Activated T-helper 1 cell treated with Interleukin-2 at 50 U/mL for 16 hours (primary cell): ENCODE measurements at places on chromosomes 6 and 20.

DNA sequence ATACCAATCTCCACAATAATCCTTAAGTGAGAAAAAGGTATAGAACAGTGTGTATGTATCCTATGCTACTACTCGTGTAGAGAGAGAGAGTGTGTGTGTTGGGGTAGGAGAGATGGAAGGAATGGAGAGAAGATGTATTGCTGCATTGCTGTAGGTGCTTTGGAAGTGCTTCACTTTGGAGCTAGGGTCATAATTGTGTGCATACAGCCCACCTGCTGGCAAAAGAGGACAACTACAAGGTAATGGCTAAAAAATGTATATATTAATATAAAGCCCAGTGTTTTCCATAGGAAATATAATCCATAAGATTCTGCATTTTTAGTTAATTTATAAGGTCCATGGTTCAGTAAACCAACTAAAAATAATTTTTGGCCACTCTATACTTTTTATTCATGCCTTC lies 36.1 kb downstream of the SERAC1 start:
- DNase-seq: no peak

- no peak for DNase-seq
Measured at GRCh38 chr6:133683308-133683580, 205.7 kb upstream of the TCF21 start.

- no peak for DNase-seq
Measured at GRCh38 chr6:71229477-71229876, 59.1 kb upstream of the OGFRL1 start.

DNA sequence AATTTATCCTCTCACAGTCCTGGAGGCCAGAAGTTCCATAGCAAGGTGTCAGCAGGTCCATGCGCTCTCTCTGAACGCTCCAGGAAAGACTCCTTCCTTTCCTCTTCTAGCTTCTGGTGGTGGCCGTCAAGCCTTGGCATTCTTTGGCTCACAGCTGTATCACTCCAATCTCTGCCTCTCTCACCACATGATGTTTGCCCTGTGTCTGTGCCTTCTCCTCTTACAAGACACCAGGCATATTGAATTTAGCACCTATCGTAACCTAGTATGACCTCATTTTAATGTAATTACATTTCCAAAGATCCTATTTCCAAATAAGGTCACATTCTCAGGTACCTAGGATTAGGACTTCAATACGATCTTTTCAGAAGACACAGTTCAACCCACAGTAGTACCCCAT lies 428.5 kb downstream of the CD83 start:
- no peak for DNase-seq

GRCh38 chr6:155454471-155454870 lies 1.2 kb downstream of the NOX3 start:
- no peak for DNase-seq

DNA sequence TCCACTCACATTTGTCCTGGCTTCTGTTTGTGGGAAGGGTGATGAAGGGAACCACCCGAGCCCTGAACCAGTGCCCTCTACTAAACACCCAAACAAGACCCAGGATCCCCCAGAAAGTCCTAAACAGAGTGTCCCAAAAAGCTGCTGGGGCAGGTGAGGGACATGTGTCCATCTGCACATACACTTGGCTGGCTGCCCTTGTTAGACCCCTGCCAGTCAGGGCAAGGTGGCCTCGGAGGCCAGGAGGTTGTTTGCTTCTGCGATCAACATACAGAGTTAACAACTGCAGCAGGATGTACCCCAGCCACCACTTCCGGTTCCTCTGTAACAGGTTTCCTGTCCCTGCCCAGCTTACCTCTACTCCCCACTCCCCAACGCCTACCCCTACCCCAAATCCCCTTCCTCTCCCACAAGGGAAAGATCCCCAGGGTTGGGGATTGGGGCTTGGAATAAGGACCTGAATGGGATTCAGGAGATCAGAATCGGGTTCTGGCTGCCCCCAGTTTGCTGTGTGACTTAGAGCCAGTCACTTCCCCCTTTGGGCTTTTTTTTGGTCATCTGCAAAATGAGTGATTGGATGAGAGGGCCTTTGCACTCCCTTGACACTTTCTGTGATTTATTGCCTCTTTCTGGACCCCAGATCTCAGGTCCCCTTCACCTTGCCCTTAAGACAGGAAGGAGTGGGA lies 13.9 kb downstream of the DEF6 start:
- peak; percentile 51 for DNase-seq

DNA sequence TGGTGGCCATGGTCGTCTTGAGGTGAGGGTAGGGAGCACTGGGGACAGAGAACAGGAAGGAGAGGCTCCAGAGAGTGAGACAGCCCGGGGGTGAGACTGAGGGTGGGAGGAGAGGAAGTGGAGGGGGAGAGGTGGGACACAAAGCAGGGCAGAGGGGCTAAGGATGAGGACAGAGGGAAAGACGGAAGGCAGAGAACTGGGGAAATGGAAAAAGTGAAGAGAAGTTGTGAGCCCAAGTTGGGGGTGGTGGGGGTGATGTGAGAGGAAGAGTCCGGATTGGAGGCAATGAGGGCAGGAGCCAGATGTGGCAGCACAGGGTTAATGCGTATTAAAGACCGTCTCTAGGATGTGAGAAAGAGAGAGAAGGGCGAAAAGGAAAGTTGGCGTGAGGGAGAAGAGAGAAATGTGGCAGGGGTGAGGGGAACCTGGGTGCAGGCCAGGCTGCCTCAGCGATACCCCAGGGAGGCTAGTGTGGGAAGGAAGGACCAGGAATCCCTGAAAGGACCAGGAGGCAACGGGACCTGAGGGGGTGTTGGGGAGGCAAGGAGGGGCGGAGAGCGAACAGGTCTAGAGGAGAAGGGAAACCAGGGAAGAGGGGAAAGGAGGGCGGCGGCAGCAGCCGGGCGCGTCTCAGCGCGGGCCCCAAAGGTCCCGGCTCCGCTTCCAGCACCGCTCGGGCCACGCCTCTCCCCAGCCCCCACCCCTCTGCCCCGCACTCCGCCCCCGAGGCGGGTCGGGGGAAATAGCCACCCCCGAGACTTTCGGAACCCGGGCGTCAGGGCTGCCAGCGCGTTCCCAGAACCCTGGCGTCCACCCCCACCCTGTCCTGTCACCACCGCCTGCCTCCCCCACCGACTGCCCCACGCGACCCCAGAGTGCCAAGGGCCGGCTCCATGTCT lies at the start of gene PPP1R18:
TSS of gene PPP1R18 (minus strand) at position 637 of the 899 bp plus-strand sequence. CDS start at position 10, 627 bp downstream.
- DNase-seq: peak; percentile 73

DNA sequence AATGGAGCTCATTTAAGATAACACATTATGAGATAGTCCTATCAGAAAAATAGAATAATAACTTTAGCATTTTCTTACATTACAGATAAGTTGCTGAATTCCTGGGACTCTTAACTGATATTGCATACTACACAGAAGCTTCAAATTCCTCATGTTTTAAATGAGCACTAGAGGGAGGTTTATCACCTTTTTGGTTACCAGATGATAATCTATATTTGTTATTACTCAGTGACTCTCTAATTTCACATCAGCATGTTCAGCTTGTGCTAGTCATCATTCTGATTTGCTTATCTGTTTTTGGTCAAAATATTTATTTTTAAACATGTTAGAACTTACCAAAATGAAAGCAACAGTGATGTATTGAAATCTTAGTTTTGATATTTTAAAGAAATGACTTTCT lies 20.5 kb upstream of the GJA10 start:
- no peak for DNase-seq

- DNase-seq: no peak
Measured at GRCh38 chr6:117538615-117539014, 56.1 kb downstream of the DCBLD1 start.

- DNase-seq: no peak
Measured at GRCh38 chr6:30601436-30601814, 15.6 kb downstream of the PPP1R10 start.

DNA sequence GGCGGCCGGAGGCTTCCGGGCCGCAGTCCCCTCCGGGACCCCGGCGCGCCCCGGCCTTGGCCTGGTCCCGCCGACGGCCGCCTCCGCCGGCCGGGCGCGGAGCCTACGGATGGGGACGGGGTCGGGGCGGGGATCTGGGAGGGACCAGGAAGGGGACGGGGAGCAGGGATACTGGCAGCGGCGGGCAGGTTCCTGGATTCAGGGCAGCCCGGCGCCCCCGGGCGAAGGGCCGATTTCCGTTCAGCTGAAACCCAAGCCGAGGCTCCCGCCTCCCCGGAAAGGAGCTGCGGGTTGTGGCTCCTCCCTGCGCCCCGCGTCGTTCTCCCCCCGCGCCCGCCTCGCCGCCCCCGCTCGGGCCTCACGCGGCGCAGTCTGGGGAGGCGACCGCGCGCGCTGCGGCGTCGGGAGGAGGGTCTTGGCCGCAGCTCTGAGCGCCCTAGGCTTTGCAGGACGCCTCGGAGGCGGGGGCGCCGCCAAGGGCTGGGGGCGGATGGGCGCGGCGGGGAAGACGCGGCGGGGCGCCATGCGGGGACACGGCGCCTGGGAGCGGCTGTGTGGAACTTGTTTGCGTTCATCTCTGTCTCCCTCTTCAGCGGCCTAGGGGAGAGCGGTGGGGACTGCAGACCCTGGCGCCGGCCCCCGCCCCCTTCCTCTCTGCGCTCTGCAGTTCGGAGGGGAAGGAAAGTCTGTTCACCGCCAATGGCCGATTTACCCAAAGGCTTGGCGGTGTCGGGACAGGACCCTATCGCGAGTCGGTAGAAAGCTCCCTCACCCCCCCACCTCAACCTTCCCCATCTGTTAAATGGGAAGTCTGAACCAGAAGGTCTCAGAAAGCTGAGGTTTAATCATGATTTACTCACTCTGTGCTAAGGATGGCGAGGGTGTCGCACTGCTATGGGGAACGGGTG lies 22.7 kb upstream of the TMEM181 start:
- no peak for DNase-seq

- DNase-seq: no peak
Measured at GRCh38 chr20:63148696-63149095, 67.2 kb downstream of the YTHDF1 start.

- DNase-seq: no peak
Measured at GRCh38 chr20:54176610-54177009, 2.8 kb upstream of the CYP24A1 start.

DNA sequence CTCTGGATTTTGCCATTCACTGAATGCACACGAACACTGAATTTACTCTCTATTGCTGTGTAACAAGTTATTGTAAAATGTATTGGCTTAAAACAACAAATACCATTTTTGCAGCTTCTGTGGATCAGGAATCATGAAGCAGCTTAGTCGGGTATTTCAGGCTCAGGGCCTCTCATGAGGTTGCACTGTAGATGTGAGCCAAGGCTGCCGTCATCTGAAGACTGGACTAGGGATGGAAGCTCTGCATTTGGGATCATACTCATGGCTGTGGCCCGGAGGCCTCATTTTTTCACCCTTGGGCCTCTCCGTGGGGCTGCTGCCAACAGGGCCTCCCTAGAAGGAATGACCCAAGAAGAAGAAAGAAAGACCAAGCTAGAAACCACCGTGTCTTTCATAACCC lies 492.4 kb upstream of the CDH4 start:
- DNase-seq: no peak

- DNase-seq: no peak
Measured at GRCh38 chr6:117624869-117625481, 22.7 kb upstream of the GOPC start.

- no peak for DNase-seq
Measured at GRCh38 chr6:115735610-115736009, 325.1 kb downstream of the FRK start.

- no peak for DNase-seq
Measured at GRCh38 chr6:123117145-123117908, 121.3 kb downstream of the CLVS2 start.

DNA sequence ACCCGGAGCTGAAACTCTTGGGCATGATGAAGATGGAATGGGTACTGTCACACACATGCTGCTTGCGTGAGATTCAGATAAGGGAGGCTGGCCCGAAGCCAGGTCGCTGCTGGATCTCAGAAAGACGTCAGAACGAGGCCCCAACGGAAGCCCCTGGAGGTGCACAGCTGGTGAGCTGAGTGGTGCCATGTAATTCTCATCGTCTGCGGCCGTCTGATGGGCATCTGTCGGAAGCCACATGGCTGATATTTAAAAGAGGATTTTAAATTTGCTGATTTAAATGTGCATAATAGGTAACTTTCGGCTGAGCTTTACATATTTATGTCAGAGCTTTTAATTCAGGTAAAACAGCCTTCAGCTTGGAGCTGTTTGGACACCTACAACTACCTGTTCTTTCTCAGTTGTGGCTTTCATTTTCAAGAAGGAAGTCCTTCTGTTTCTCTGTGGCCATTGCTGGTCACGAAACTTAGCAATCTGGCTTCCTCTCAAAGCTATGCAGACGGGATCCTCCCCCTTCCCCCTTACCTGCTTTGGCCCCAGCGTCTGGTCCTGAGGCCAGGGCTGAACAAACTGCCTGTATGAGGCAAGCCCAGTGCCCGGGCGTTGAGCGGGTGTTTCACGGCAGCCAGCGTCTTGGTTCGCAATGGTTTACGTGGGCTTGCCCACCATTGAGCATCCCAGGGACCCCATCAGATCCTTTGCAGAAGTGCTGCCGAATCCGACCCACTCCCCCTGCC lies 9.2 kb downstream of the SLCO4A1 start:
- DNase-seq: peak; percentile 77

DNA sequence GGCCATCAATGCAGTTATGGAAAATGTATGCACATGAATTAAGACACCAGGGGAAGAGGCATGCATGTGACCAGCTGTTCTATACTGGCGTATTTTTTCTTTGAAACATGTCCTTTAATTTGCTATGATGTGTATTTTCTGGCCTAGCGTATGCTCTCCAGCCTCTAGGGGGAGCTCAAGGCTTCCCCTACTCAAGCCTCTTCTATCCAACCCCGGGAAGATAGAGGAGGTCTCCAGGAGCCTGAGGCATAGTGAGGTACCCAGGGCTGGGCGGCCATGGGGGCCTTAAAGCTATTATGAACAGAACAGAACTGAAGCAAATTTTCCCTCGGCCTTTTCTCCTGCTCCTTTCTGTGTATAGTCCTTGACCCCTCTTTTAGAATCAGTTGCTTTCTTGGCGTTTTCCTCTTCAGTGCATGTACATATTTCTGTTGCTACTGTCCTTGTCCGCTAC lies 528.9 kb downstream of the MAFB start:
- no peak for DNase-seq

DNA sequence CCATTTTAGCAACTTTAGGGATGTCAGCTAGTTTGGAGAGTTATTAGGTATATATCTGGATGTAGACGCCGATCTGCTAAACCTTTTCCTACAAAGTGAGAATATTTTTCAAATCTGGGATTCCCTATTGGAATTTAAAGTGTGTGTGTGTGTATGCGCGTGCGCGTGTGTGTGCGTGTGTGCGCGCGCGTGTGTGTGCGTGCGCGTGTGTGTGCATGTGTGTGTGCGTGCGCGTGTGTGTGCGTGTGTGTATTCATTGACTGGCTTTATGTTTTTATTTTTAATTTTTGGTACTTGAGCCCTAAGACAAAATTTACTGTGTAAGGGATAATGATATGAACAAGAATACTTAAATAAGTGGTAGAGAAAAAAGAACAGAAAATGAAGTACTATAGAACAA lies 8.1 kb downstream of the PRL start:
- DNase-seq: no peak

DNA sequence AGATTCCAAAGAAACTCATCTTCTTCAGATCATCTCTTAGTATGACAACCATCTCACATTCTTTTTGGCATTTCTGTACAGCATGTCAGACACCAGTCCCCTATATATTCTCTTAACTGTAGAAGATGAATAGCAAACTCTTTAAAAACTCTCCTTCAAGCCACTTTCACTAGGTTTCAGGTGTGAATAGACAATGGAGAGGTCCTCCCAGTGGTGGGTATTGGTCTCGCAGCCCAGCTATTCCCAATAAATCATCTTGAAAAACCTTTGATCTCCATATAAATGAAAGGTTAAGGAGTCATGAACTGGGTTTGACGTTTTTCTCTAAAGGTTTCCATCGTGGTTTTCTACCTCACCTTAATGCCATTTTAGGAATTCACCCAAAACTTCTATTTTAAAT lies 180.0 kb downstream of the GJA1 start:
- no peak for DNase-seq

GRCh38 chr6:43308101-43308989 lies at the start of gene CRIP3:
Gene CRIP3, minus strand, starts transcription at chr6:43308826. Its CDS starts 34 bp downstream, at chr6:43308792.
- DNase-seq: peak; percentile 27
